ENCODE measurements at places on chromosomes 6 and 20. TPM values are rescaled to one million over a fixed set of nuclear protein-coding genes. Genes with fewer than 3 reads are reported as not detected.

The C6orf58 gene
- total RNA-seq = 0.11 TPM

The C20orf144 gene
- total RNA-seq = 0.11 TPM

The CST5 gene
- total RNA-seq = not detected

The RNF182 gene
- 2.6 TPM for total RNA-seq

The HCRTR2 gene
- not detected for total RNA-seq

The IRF4 gene
- total RNA-seq = 0.26 TPM

The MDFI gene
- 1.1 TPM for total RNA-seq

Measured in A549 treated with AZD2906 at 1 μM for 4 hours (cell line).